ENCODE measurements at places on chromosomes 5 and 9.
A peak's percentile ranks its signal among the peaks of the same experiment; 100 is the strongest.

- DNase-seq: no peak
Observed at GRCh38 chr9:127538849-127539258, 73.2 kb upstream of the STXBP1 start.

DNA sequence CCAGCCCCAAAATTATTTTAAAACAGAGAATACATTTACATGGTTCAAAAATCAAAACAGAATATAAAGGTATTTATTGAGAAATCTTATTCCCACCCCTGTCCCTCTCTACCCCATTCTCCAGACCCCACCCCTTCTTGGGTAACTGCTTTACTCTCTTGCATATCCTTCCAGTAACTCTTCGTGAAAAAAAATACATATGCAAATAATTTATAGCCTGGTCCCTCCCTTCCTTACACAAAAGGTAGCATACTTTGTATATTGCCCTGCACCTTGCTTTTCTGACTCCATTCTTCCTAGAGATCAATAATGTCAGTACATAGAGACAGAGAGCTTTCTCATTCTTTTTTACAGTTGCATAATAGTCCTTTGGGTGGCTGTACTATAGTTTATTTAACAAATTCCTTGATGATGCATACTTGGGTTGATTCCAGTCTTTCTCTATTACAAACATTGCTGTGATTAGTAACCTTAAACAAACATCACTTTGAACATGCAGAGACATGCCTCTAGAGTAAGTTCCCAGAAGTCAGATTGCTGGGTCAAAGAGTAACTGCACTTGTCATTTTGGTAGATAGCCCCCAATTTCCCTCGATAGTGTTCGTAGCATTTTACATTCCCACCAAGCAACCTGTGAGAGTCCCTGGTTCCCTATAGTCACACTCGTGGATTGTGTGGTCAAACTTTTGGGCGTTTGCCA, 47.9 kb downstream of the STOM start:
- DNase-seq: no peak

DNA sequence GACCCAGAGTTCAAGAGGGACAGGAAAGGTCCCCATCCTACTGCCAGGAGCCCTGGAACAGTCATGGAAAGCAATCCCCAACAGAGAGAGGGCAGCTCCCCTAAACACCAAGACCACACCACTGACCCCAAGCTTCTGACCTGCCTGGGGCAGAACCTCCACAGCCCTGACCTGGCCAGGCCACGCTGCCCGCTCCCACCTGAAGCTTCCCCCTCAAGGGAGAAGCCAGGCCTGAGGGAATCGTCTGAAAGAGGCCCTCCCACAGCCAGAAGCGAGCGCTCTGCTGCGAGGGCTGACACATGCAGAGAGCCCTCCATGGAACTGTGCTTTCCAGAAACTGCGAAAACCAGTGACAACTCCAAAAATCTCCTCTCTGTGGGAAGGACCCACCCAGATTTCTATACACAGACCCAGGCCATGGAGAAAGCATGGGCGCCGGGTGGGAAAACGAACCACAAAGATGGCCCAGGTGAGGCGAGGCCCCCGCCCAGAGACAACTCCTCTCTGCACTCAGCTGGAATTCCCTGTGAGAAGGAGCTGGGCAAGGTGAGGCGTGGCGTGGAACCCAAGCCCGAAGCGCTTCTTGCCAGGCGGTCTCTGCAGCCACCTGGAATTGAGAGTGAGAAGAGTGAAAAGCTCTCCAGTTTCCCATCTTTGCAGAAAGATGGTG, 31.6 kb downstream of the CD180 start:
- no peak for DNase-seq

DNA sequence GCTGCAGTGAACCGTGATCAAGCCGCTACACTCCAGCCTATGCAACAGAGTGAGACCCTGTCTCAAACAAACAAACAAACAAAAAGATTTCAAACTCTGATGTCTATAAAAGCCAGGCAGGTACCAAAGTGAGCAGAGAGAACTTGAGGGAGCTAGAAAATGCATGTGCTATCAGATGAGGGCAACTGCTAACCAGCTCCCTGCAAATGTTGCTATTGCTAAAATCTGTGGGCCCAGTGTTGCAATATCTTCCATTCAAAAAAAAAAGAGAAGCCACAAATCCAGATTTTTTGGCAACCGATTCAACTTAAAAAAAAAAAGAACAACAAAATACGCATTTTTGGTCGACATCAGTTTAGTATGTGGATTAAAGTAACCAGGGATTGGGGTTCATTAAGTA, 5.5 kb downstream of the UBE2D2 start:
- DNase-seq: no peak

- no peak for DNase-seq
Observed at GRCh38 chr5:57067597-57067924, 106.3 kb upstream of the GPBP1 start.

DNA sequence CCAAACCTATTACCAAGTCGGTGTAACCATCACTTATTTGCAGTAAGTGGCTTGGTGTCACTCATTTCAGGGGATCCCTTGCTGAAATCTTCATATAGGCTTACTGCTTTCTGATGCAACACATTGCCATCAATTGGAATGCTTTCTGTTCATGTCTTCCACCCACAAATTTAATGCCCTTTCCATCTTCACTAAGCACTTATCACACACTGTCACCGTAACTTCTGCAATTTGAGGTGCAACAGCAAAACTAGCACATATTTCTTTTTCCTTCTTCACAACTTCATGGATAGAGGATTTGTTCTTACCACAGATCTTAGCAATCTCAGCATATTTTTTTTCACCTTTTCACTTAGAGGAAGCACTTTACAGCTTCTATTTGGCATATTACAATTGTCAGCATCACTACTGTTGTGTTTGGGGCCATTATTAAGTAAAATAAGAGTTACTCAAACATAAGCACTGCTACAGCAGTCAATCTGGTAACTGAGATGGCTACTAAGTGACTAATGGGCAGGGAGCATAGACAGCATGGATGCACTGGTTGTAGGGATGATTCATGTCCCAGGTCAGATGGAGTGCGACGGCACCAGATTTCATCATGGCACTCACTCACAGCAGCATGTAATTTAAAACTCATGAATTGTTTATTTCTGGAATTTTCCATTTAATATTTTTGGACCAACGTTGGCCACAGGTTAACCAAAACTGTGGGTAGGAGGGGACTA, 70.1 kb downstream of the PIP5K1B start:
- no peak for DNase-seq

- no peak for DNase-seq
Observed at GRCh38 chr5:62190173-62190572, 115.8 kb upstream of the KIF2A start.

- peak; percentile 39 for DNase-seq
Observed at GRCh38 chr9:6632516-6633183, 12.9 kb downstream of the GLDC start.

GRCh38 chr5:121019106-121019505, 555.0 kb downstream of the PRR16 start:
- no peak for DNase-seq

- DNase-seq: no peak
Observed at GRCh38 chr5:50445296-50445949, 4.3 kb upstream of the EMB start.

DNA sequence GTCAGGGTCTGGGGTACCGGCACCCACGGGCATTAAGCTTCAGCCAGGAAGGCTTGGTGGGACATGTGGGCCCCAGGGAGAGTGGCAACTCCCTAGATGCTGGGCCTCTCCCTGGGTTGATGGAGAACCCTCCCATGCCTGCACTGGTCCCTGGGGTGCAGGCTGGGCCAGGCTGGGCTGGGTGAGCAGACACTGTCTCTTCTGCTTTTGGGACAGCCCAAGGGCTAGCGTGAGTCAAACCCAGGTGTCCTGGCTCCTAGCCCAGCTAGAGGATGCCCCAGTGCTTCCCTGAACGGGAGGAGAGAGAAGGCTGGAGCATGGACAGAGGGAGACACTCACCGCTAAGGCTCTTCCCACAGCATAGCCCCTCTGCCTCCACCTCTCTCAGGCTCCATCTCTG, 5.7 kb upstream of the AQP7 start:
- DNase-seq: no peak

Data from WERI-Rb-1 (cell line).